ENCODE measurements at places on chromosomes 16 and 17.

DNA sequence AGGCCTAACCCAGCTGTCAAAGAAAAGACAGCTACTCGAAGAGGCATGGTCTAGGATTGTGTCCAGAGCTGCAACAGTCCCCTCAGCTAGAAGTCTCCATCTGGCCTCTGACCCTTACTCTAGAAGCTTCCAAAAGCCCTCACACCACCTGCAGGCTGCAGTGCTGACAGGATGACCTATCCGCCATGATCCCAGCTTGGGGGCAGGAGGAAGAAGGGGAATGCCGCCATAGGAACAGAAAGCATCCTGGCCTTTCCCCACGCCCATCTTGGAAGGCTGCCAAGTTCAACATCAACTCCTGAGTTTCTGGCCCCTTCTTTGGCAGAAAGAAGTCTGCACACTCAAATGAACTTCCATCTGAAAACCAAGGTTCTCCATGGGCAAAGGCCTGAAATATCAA is 3.1 kb upstream of the KRT36 start:
- DNase-seq = no peak

- DNase-seq = no peak
Observed at GRCh38 chr17:77326076-77326591, 185.4 kb downstream of the SEC14L1 start.

DNA sequence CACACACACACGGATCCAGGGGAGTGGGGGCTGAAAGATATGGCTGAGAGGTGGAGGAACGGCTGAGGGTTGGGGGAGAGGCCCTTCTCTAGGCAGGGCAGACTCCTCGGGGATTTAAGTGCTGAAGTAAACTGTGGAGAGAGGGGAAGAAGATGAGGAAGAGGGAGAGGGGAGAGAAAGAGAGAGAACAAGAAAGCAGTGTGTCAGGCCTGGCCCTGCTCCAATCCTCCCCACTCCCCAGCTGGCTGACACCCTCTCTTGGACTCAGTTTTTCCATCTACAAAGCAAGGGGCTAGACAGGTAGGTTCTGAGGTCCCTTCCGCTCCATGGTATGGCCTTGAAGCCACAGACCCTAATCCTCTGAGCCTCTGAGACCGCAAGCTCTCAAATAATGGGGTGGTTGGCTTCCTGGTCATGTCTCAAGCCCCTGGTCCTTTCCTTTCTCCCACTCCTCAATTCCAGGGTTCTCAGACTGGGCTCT is 2.0 kb downstream of the VAMP2 start:
- DNase-seq = no peak

DNA sequence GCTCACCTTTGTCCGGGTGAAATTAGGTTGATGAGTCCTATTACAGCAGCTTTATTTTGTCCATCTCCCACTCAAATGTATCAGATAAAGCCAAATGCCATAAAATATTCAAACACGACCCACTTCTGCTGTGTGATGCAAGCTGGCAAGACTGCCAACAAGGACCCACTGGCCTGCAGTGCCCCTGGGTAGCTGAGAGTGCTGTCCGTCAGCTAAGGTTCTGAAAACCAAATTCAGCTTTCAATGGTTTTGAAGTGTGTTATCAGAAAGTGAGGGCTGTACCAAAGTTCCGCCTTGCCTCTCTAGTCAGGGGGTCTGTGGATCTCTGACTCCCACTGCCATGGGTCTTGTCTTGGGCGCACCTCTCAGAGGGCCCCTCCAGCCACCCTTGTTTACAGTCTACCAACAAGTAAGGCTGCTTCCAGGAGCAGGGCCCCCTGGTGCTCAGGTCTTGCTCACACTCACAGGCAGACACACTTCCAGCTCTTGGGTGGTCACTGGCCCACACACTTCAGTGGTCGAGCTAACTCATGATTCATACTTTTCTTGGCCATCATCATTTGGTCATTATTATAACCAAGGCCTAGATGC is 10.5 kb upstream of the CCDC182 start:
- no peak for DNase-seq

DNA sequence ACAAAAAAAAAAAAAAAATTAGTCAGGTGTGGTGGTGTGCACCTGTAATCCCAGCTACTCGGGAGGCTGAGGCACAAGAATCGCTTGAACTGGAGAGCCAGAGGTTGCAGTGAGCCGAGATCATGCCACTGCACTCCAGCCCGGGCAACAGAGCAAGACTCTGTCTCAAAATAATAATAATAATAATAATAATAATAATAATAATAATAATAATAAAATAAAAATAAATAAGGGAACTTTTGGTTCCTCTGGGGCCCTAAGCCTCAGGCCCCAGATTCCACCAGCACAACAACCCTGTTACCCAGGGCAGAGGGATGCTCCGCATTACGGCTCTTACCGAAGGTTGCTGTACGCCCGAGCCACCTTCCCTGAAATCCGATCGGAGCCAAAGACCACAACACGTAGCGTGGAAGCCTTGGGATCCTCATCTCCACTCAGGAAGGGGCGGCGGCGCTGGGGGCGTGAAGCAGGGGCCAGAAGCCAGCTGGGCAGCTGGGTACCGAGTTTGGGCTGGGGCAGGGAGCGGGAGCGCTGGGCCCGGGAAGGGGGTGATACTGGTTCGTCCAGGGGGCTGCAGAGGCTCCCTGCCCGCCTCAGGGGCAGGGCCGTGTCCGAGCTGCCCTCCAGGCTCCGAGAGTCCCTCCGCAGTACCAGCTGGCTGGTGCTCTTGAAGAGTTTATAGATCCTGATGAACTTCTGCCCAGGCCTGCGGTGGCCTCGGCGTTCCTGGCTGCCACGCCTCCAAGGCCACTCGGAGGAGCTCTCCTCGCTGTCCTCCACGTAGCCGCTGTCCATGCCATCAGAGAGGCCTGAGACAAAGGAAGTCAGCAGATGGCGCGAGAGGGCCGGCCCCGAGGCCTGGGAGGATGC is 20.6 kb upstream of the PIK3R6 start:
- DNase-seq = no peak

DNA sequence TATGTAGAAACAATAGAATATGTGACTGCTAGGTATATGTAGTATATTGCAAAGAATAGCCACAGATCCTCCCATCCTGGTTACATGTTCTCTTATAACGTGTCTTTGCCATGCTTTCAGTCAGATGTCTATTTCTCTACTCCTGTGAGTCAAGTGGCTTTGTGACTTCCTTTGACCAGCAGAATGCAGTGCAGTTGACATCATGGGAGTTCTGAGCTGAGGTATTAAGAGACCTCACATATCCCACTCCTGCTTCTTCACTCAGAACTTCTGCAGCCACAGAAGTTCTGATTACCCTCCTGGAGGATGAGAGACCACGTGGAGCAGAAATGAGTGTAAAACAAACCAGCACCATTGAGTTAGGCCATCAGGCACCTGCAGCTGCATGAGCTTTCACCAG is 222.5 kb downstream of the PRKCA start:
- DNase-seq = no peak

DNA sequence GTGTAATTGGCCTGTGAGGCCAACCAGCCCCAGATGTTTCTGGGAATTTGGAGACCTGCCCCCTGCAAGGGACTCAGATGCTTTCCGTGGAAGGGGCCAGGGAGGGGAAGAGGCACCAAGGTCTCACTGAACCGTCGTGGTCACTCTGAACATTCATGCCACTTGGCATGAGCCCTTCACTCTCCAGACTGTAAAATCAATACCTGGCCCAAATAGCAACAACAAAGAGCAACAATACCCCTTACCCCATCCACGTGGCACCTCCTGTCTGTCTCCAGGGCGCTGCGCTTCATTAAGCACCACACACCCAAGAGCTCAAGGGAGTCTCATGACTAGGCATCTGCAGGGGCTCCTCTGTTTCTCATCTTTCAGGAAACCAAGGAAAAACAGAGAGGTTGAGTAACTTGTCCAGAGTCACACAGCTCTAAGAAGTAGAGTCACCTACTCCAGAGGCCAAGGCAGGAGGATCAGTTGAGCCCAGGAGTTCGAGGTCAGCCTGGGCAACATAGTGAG is 52.8 kb downstream of the SOCS1 start:
- no peak for DNase-seq

DNA sequence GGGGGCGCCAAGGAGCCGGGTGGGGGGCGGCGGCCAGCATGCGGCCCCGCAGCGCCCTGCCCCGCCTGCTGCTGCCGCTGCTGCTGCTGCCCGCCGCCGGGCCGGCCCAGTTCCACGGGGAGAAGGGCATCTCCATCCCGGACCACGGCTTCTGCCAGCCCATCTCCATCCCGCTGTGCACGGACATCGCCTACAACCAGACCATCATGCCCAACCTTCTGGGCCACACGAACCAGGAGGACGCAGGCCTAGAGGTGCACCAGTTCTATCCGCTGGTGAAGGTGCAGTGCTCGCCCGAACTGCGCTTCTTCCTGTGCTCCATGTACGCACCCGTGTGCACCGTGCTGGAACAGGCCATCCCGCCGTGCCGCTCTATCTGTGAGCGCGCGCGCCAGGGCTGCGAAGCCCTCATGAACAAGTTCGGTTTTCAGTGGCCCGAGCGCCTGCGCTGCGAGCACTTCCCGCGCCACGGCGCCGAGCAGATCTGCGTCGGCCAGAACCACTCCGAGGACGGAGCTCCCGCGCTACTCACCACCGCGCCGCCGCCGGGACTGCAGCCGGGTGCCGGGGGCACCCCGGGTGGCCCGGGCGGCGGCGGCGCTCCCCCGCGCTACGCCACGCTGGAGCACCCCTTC is 484 bp downstream of the FZD2 start:
- DNase-seq = no peak

DNA sequence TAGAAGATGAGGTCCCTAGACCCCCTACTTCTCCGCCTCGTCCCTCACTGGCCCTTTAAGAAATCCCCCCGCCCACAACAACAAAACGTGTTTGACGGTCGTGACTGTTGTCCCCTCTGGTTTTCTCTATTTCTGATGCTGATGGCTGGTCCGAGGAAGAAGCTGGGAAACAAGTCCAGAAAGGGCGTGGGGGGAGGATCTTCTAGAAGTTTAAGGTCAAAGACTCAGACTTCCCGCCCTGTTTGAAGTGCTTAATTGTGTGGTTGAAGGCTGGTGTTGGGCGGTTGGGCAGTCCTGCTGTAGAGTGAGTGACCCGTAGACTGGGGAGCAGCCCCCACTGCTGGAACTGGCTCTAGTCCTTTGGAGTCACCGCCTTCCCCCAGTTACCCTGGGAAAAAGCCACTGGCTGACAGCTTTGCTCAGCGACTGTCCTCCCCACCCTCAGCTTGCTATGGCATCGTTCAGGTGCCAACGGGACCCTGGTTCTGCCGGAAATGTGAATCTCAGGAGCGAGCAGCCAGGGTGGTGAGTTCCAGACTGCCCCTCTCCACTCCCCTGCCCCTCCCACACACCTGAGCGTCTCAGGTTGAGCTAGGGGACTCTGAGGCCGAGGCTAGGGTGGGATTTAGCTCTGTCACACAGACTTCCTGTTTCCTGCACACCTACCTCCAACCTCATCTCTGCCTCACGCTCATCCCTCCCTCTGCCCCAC is 1.6 kb downstream of the MLLT6 start:
- no peak for DNase-seq

DNA sequence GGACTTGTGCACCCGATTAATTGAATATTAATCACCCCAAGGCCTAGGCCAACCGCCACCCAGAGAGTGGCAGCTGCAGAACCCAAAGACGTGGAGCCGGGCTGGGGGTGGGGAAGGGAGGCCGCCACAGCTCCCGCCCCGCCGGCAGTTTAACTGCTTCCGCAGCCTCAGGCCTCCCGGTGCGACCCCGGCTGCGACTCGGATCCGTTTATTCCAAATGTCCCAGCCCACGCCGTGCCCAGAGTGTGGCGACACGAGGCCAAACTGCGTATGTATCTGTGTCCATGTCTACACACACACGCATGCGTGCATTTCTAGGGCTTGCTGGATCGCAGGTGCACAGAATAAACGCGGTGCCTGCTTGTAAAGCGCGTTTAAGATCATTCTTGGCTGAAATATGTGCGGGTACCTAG is 802 bp upstream of the TOB1 start:
- DNase-seq = peak; percentile 44

GRCh38 chr17:51873302-51873701 is 285.2 kb downstream of the CA10 start:
- no peak for DNase-seq

Measured in activated CD8-positive, alpha-beta memory T cell treated with anti-CD3 and anti-CD28 coated beads for 1 hour (primary cell).